ENCODE measurements at places on chromosomes 11 and 22. TPM values are rescaled to one million over a fixed set of nuclear protein-coding genes. Genes with fewer than 3 reads are reported as not detected.

- no peak for DNase-seq
Measured at GRCh38 chr22:27029584-27030130, 372.3 kb downstream of the MIAT start.

DNA sequence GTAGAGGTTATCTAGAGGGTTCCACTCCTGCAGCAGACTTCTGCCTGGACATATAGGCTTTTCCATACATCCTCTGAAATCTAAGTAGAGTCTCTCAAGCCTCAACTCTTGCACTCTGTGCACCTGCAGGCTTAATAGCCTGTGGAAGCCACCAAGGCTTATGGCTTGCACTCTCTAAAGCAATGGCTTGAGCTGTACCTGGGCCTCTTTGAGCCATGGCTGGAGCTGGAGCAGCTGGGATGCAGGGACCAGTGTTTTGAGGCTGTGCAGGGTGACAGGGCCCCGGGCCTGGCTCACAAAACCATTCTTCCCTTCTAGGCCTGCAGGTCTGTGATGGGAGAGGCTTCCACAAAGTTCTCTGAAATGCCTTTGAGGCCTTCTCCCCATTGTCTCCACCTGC lies 2.9 kb upstream of the NXPE4 start:
- no peak for DNase-seq

GRCh38 chr11:79506734-79507344 lies 66.0 kb upstream of the TENM4 start:
- no peak for DNase-seq

- DNase-seq: no peak
Measured at GRCh38 chr11:83241291-83241946, 44.7 kb downstream of the CCDC90B start.

- DNase-seq: no peak
Measured at GRCh38 chr11:61118004-61118403, 15.7 kb downstream of the CD5 start.

TENM4 gene
- polyA plus RNA-seq: 0.20 TPM

CREB3L1 gene
- 1.4 TPM for polyA plus RNA-seq
